ENCODE measurements at places on chromosomes 16 and 17.

- DNase-seq: no peak
These were observed 126.9 kb downstream of the PARN start for GRCh38 chr16:14502932-14503741.

DNA sequence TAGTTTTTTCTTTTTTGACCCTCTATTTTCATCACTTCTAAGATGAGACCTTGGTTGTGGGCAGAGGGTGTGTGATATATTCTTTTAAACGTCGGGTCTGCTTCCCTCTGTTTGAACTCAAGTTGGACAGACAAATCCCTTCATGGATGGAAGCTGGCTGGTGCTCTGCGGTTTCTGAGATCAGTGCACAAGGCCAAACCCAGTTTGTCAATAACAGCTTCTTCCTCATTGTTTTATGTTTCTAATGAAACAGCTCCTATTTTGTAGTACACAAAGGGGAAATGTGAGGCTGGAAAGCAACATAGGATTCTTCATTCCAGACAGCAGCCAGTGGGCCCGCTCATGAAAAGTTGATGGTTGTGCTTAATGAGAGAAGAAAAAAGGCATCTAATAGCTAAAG lies 159.6 kb downstream of the PRKCA start:
- DNase-seq: no peak

GRCh38 chr17:76447931-76448652 lies 4.9 kb downstream of the UBE2O start:
- no peak for DNase-seq

DNA sequence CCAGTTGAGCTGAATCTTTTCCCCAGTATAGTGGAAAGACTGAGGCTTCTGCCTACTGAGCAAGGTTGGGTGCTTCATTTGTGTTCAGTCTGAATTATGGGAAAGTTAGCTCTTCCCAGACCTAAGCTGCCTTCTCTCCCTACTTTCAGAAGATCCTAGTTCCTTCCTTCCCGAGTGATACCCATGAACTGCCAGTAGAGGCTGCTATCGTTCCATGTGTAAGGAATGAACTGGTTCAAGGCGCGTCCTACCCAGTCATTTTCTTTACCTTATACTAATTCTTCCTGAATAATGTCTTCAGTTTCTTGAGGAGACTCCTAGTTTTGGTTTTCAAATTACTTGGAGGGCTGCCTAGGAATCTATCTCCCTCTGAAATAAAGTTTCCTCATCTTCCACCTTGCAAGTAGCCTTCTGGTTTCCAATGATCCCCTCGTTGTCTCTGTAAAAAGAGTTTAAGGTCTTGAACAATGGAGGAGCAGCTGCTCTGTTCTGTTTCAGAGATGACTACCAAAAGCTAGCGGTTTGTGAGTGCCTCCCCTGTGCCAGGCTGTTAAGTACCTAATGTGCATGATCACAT lies 934 bp upstream of the AOC2 start:
- DNase-seq: no peak

DNA sequence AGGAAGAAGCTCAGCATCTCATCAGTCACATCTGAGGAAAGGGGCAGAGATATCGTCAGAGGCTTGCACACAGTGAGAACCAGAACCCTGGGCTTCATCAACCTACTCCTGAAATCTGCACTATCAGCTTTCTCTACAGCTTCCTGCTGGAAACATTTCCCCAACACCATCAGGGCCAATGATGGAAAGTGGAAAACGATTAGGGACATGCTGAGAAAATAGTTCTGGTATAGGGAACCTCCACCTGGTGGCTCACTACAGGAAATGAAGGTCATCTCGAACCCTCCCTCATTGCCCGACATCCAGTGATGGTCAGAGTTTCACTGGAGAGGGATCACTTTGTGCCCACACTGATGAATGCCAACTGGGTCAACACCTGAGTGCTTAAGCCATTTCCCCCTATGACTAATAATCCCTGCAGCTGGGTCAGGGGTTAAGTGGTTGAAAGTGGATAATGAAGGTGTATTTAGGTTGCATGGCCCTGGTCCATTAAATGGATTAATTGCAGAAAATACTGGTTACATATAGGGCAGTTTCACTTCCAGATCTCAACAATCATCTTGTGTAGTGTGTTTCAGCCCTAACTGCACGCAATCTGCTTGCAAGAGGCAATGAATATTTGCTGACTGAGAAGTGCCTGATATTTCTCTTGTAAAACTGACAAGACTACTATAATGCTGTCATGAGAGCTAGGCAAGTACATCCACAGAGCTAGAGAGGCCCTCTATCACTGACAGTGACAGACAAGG lies 43.1 kb upstream of the GSG1L start:
- DNase-seq: no peak

DNA sequence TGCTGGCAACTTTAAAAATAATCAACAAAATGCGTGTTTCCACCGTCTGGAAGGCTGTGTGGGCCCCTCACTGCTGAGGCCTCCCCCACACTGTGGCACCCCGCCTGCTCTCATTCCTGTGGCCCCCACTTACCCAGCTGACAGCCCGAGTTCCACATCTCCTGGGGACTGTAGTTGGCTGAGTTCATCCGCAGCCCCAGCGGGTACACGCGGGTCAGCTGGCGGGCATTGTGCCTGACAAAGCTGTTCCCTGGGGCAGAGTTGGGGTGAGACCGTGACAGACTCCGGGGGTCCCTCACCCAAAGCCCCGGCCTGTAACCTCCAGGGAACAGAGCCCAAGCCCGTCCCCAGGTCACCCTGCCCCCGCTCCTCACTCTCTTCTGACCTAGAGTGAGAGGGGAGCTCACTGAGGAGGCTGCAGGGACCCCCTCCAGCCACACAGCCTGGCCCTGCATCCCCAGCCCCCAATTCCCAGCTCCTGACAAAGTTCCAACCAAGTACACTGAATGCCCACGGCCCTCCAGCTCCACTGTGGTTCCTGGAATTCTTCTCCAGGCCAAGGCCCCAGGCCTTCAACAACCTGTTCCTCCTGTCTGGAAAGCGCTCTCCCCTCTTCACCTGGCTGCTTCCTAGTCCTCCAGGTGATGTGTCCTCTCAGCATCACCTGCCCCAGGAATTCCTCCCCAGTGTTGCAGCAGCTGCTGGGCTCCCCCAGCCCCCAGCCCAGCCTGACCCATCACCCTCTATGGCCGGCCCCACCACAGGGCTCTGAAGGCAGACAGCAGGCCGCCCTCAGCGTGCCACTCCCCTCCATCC lies 18.0 kb downstream of the PLCD3 start:
- no peak for DNase-seq

- DNase-seq: no peak
These were observed 4.6 kb upstream of the CCL1 start for GRCh38 chr17:34367486-34368195.

- no peak for DNase-seq
These were observed 6.4 kb downstream of the USP22 start for GRCh38 chr17:21036361-21036881.

DNA sequence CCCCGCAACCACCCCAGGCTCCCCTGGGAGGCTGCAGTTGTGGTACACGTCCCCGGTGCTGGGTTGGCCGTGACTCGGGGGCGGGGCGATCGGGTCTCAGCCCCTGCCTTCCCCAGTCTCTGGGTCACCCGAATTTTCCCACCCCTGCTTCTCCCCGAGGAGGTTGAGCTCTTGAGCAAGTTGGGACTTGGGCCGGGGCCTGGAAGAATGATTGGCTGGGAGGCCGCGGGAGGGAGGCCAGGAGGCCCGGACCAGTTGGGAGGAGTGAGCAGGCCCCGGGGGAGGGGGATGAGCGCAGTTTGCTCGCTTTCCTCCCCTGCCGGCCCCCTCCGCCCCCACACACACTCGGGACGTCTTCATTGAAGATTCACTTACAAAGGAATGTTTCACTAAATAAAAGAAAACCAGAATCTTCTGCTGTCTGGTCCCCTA lies 4.5 kb upstream of the HEXIM1 start:
- no peak for DNase-seq

DNA sequence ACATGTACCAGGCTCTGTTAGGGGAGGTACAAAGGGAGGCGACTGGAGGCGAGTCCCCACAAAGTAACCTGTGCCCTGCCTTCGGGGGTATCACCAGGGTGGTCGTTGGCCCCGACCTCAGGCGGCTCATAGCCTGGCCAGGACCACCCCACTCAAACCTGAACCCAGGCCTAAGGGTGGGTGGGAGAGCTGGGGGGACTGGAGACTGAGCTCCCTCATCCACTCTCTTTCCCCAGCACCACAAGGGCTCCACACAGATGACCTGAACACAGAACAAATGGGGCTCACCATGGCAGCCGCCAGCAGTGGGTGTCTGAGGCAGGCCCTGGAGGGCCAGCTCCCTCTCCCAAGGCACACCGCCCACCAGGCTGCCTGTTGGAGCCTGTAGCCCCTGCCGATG lies 120.6 kb upstream of the TNRC6C start:
- DNase-seq: no peak

GRCh38 chr16:66842765-66843164 lies 1.4 kb upstream of the CA7 start:
- DNase-seq: no peak

DNA sequence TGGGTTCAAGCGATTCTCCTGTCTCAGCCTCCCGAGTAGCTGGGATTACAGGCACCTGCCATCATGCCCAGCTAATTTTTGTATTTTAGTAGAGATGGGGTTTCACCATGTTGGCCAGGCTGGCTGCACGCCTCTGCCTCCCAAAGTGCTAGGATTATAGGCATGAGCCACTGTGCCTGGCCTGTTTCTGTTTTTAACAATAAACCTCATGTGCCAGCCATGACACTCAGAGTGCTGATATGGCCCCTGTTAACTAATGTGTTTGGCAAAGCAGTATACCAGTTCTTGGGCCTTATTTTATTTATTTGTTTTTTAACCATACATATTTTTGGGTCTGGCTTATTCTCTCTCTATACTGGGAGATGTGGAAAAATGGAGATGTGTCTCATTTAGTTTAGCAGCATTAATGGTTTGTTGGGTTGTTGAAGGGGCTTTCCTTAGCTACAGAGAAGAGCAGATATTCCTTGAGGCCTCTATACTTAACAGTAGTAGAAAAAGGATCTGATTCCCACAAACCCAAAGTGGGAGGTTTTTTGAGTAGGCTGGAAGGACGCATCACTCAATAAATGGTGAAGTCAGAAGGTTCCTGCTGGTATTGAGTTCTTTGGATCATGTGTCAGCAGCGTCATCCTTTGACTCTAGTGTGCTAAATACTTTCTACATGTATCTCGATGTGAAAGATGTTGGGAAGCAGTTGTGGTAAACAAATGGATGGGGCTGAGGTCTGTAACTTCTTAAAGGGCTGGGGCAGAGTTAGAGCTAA lies 16.2 kb upstream of the CDK5R1 start:
- no peak for DNase-seq

- DNase-seq: no peak
These were observed 2.1 kb upstream of the BAIAP2 start for GRCh38 chr17:81032641-81033480.

GRCh38 chr16:67204076-67204475 lies 5.1 kb downstream of the ELMO3 start:
- no peak for DNase-seq

- no peak for DNase-seq
These were observed 356.2 kb upstream of the SALL1 start for GRCh38 chr16:51507286-51507685.

GRCh38 chr16:5225931-5226655 lies 128.5 kb upstream of the EEF2KMT start:
- DNase-seq: no peak

- DNase-seq: no peak
These were observed 10.9 kb downstream of the ADGRG1 start for GRCh38 chr16:57639172-57639887.

- DNase-seq: no peak
These were observed 75.5 kb downstream of the CMIP start for GRCh38 chr16:81520151-81520470.

DNA sequence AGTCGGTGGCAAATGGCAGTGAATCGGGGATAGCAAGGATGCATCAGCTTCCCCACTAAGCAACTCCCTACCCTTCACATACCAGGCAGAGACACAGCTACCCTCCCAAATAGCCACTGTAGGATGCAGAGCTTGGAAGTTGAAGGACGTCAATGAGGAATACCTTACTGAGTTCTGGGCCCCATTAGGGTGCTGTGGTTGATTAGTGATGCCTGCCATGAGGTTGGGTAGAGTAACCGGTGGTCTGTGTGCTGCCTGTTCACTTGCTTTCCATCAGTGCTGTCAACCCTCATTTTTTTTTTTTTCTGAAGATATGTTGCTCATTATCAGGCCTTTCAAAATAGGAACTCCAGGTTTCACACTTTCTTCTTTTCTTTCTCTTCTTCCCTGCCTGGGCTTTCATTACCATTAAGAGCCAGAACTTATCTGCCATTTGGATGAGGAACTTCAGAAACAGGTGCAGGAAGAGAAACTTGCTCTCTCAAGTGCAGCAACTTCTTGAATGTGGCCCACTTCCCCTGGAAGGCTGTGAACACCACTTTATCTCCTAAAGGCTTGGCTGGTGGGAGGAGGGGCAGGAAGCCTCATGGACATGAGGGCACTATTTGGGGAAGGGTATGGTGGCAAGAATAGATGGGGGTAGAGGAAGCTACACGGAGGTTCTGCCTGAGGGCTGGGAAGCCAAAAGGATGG lies 183.5 kb downstream of the NTN1 start:
- DNase-seq: no peak

DNA sequence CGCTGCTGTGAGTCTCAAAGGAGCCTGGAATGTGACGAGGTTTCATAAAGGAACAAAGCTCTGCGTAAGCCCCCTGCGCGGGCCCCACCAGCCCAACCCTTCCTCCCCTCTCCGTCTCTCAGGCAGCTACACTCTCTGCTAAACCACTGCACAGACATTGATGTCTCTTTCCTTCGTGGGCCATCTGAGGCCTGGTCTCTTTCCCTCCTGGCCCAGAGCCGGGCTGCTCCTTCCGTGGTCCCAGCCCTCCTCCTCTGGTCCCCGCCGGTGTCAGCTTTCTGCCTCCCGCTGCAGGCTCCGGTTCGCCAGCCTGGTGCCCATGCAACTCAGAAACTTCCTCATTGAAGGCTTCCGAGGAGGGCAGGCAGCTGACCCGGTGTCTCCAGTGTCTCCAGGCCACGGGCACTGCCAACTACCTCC lies 7.4 kb downstream of the SCARF1 start:
- no peak for DNase-seq

DNA sequence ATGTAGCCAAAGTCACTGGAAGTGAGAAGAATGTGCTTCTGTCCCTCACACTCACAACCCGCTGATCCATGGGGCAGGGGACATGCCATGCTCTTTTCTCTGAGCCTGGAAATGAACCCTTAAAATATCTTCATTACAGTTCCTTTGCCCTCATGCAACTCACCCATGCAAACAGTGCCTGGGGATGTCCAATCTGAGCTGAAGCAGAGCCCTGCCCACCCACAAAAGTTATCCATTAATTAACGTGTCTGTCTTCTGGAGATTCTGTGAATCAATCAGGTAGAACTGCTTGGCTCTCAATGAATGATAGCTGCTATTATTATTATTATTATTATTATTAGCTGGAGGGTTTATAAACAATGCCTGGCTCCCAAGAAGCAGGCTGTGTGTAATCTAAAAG lies 133.7 kb downstream of the USP31 start:
- DNase-seq: no peak

GRCh38 chr16:30397056-30397455 lies 1.8 kb downstream of the ZNF48 start:
- no peak for DNase-seq

- DNase-seq: no peak
These were observed 871.6 kb upstream of the GOT2 start for GRCh38 chr16:59605706-59606105.

- DNase-seq: no peak
These were observed 2.1 kb upstream of the DNASE1L2 start for GRCh38 chr16:2233872-2234812.
